ENCODE measurements at places on chromosomes 3 and 15.

DNA sequence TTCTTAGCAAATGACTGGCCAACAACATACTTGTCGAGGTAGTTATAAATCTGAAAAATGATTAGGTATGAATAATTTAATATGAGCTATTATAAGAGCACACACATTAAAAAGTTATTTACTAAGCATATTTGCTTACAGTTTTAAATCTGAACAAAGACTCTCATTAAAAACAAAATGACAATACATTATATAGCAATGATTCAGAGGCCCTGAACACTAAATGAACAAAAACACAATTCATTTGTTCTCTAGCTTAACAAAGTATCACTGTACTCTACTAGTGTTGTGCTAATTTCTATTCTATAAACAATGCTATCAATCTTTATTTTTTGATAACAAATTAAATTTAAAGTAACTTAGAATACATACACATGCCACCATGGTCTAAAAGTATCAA lies 21.0 kb downstream of the CLPX start:
- DNase-seq: no peak

GRCh38 chr3:48656061-48656840 lies 6.4 kb downstream of the CELSR3 start:
- peak; percentile 89 for DNase-seq

GRCh38 chr15:45892182-45892581 lies 257.4 kb downstream of the SQOR start:
- peak; percentile 4 for DNase-seq

GRCh38 chr15:93932164-93932776 lies 299.1 kb upstream of the MCTP2 start:
- no peak for DNase-seq

DNA sequence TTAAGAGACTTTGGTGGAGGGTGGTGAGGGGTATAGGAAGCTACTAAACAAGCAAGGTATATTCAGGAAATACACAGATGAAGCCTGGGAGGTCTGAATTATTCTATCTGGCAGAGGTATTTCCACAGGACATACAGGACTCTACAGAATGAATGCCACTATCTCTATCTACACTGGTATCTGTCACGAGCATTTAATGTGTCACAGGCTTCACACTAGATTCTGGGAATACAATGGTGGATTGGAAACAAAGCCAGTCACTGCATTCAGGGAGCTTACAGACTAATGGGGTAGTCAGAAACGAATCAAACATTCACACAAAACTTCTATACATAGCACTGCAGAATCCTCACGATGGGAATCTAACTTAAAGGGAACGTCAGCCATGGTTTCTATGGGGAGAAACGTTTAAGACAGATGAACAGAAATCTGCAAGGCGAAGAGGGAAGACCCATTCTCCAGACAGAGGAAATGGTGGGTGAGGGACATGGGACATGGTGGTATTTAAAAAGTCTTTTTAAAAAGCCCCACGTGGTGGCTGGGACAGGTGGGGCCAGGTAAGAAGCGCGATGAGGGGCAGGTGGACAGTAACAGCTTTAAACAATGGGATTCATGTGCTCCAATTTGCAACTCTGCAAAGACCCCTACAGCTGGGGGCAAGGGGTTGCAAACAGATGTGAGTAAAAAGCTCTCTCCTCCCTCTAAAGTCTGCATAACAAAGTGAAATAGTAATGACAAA lies 16.5 kb downstream of the LRIG1 start:
- no peak for DNase-seq

GRCh38 chr3:66483006-66483405 lies 17.8 kb downstream of the LRIG1 start:
- peak; percentile 78 for DNase-seq
